ENCODE measurements at places on chromosomes 4 and X.

DNA sequence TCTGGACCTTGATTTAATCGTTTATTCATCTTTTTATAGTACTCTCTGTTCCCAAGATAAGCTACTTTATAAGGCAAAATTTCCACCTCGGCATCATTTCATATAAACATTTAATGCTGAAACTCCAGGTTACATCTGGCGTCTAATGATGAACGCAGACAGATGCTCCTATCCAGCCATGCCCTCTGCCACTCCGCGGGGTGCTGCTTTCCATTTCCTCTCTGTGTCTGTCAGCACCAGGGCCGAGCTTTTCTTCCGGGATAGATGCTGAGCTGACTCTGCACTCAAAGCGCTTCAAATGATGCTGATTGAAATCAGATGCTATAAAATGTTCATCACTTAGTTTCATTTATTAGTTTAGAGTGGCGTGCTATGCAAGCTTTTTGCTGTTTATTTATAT is 80.5 kb upstream of the HELT start:
- no peak for DNase-seq

GRCh38 chr4:21113496-21114223 is 413.4 kb downstream of the PACRGL start:
- DNase-seq = no peak

DNA sequence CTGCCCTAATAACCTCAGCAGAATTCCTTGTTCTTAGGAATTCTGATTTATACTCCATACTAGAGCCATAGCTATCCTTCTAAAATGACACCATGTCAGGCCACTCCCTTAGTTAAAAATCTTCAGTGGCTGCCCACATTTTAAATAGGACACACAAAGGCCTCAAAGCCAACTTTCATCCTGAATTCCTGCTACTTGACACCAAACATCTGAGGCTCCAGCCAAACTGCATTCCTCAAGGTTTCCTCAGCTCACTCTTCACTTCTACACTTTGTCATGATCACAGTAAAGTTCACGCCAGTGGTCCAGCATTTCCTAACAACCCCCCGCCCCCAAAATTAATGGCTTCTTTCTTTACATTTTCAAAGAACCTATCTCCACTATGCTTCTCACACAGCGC is 124.3 kb downstream of the ADGRA3 start:
- no peak for DNase-seq

GRCh38 chr4:17557880-17558279 is 19.1 kb upstream of the LAP3 start:
- DNase-seq = no peak

DNA sequence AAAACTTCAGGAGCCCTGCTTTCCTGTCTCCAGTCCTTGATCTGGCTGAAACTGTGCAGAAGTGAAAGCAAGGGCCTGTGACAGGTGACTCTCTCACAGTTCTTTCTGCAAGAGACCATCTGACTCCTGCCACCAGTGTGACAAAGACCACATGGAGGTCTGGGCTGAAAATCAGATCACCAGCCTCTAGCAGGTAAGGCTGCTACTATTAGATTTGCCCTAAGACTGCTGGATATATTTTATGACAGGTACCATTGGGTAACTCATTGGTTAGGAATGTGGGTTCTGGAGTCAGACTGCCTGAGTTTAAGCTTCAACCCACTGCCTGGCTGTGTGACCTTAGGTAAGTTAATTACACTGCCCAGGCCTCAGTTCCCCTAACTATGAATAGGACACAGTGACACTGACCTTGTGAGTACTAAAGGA is 163.3 kb upstream of the SLC7A11 start:
- DNase-seq = no peak

- no peak for DNase-seq
Observed at GRCh38 chr4:19473569-19473968, 778.1 kb upstream of the SLIT2 start.

DNA sequence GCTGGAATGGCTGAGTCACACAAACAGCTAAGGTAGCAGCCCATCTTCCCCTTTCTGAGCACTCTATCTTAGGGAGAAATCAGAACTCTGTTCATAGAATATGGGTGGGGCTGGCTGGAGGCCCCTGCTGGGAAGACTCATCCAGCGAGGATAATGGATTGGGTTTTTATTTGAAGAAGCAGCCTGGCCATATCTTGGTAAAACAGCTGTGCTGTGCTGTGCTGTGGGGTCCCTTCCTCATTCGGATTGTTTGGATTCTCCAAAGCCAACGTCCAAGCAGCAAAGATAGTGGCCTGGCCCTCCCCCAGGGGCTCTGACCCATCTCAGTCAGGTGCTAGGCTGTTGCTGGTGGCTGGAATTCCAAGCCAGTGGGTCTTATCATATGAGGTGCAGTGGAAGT is 63.8 kb downstream of the ZNF718 start:
- no peak for DNase-seq
